IPS DF 6.9 (cell line): ENCODE measurements at places on chromosomes 4 and X.

DNA sequence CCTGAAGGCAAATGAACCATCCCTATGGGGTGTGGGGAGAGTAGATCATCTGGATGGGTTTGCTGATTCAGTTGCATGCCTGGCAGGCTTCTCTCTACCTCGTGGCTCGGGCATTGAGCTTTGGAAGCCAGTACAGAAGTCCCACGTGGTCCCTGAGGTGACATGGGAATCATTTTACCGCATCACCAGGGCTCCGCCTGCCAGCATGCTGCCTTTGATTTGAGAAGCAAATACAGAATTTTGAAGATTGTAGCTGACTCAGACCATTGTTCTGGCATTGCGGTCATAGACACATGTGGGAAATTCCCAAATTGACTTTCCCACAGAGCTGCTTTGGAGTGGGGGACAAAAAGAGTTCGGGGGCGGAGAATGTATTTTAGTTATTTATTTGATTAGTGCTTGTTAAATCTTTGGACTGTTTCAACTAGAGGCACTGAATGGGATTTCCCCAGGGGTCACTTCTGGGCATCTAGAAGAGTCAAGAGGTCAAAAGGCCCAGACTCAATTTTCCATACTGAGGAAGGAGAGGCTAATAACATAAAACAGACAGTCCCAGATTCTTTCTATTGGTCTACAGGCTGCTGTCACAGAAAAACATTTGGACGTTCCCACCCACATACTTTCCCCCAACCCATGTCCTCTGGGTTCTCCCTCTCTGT lies 79.3 kb downstream of the NHSL2 start:
- no peaks in the 10 kb centered on the region for H3K27me3 ChIP-seq
- H3K4me1 ChIP-seq, result no peaks in the 10 kb centered on the region; the same call in 1 of the 2 replicates
- no peak overlapping the region for H3K27ac ChIP-seq
- H3K4me3 ChIP-seq, result no peak overlapping the region
- no peaks in the 10 kb centered on the region for H3K36me3 ChIP-seq

DNA sequence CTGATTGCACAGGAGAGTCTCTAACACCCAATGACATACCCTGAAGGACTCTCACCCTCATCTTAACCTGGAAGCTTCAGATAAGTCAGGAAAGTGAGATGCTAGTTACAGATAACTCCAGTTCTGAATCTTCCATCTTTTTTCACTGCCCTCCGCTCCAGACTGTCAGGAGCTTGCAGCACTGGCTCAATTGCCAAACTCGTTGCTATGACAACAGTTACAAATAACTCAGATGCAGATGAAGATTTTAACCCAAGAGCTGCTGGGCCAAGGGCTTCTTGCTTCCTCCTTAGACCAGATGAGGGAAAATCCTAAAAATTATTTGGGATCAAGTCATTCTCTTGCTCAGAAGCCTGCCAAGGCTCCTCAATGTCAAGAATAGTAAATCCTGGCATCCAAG lies 109.1 kb upstream of the HUWE1 start:
- H3K4me3 ChIP-seq, result no peak overlapping the region
- DNase-seq, result no peak
- H3K27ac ChIP-seq, result no peak overlapping the region
- no peaks in the 10 kb centered on the region for H3K36me3 ChIP-seq
- H3K4me1 ChIP-seq, result no peaks in the 10 kb centered on the region

- no peaks in the 10 kb centered on the region for H3K36me3 ChIP-seq
- no peak for DNase-seq
- H3K4me1 ChIP-seq, result no peaks in the 10 kb centered on the region
- no peaks in the 10 kb centered on the region for H3K27me3 ChIP-seq
- H3K27ac ChIP-seq, result no peak overlapping the region
- no peak overlapping the region for H3K4me3 ChIP-seq
Observed at GRCh38 chr4:13866881-13867280, 239.4 kb upstream of the BOD1L1 start.

- H3K27me3 ChIP-seq, result no peaks in the 10 kb centered on the region
- DNase-seq, result no peak
- H3K36me3 ChIP-seq, result no peaks in the 10 kb centered on the region
- no peaks in the 10 kb centered on the region for H3K4me1 ChIP-seq
- no peak overlapping the region for H3K4me3 ChIP-seq
- no peak overlapping the region for H3K27ac ChIP-seq
Observed at GRCh38 chrX:11446336-11446735, 153.1 kb downstream of the AMELX start.

GRCh38 chrX:118115953-118116712 lies 477 bp downstream of the KLHL13 start:
- no peak for DNase-seq
- H3K27ac ChIP-seq, result no peak overlapping the region
- no peaks in the 10 kb centered on the region for H3K4me1 ChIP-seq
- H3K4me3 ChIP-seq, result peak overlapping the region; percentile 81
- no peaks in the 10 kb centered on the region for H3K36me3 ChIP-seq

DNA sequence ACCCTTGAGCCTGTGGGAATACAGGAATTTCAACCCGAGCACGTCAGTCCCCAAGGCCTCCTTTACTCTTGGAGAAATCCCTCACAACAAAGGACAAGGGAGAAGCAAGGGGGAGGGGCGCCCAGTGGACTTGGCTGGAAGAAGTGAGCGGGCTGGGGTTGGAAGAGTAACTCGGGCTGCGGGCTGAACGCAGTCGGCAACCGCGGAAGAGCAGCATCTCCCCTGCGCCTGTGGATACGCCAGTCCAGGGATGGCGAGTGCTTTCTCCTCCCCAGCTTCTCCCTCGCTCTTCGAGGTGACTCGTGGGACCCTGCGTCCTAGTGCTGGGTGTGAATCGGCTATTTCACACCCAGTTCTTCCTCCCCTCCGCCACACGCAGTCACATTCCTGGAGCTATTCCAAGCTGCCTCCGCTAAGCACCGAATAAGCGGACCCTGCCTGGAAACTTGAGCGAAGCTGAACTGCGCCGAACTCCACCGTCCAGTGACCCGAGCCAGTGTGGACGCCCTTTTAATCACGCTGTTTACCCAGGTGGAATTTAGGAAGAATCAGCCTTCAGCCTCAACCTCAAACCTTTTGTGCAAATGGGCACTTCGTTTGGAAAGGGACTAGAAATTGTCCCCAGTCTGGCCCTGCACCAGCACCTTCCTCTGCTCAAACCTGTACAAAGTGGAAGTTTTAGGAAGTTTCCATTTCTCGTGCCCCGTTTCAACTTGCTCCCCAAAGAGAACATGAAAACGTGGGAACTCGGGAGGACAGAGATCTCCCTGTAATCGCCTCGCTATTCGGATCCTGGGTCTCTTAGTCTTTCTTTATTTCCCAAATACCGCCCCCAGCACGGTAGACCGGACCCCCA lies 64.3 kb upstream of the WDR17 start:
- no peaks in the 10 kb centered on the region for H3K36me3 ChIP-seq
- peak overlapping the region; percentile 44; the same call in 1 of the 2 replicates for H3K4me3 ChIP-seq
- DNase-seq, result peak; percentile 55
- no peaks in the 10 kb centered on the region; the same call in 1 of the 2 replicates for H3K27me3 ChIP-seq

- DNase-seq, result no peak
Observed at GRCh38 chr4:6969826-6970800, 60.5 kb downstream of the TBC1D14 start.

DNA sequence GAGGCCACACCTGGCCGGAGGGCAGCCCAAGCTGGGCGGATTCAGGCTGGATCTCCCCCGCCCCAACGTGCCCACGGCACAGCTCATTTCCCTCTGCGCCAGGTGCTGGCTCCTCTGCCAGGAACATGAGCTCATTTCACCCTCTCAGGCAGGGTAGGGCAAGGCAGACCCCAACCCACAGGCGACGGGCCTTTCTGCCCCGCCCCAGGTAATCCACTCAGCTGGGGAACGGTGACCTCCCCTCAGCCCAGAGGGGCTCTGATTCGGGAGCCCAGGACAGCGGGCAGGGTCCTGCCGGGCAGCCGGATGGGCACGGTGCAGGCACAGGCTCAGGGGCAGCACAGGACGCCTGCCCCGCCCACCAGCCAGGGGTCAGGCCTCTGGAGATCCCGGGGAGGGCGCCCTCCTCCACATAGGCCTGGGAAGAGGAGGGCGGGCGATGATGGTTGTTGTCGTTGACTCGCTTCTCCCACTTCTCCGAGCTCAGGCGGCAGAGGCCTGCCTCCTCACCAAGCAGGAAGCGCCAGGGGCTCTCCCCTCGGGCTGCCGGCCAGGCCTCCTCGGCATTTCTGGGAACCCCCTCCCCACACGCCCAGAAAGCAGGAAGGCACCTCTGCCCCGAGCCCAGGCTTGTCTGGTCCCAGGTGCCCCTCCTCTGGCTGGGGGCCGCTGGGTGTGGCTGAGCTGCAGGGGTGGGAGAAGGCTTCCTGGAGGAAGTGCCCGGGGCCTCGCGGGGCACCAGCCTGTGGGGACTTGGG lies 31.1 kb downstream of the TACC3 start:
- DNase-seq, result no peak
- no peaks in the 10 kb centered on the region; the same call in 1 of the 2 replicates for H3K36me3 ChIP-seq
- no peak overlapping the region for H3K27ac ChIP-seq
- H3K27me3 ChIP-seq, result no peaks in the 10 kb centered on the region

GRCh38 chr4:8534129-8534528 lies 46.1 kb upstream of the GPR78 start:
- peaks cover 5% of the 10 kb centered on the region; the same call in 1 of the 2 replicates for H3K4me1 ChIP-seq
- H3K27me3 ChIP-seq, result no peaks in the 10 kb centered on the region
- H3K36me3 ChIP-seq, result no peaks in the 10 kb centered on the region
- DNase-seq, result peak; percentile 88

DNA sequence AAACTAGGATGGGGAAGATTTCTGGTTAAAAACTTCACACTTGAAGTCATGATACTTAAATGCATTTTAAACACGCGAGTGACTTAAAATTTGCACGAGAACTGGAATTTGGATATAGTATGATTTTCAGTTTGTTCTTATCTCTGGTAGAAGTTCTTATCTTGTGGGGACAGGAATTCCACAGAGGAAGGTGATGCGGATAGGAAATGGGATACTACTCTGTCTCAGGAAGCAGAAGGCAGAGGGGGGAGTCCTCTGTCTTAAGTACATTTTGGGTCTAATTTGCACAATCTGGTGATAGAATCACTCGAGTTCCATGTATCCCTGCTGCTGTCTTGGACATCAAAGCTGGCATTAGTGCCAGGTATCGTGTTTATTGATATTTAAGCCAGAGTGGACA lies 53.3 kb downstream of the TLL1 start:
- no peaks in the 10 kb centered on the region for H3K4me1 ChIP-seq
- no peaks in the 10 kb centered on the region for H3K27me3 ChIP-seq
- DNase-seq, result no peak
- no peak overlapping the region for H3K4me3 ChIP-seq
- H3K27ac ChIP-seq, result no peak overlapping the region
- H3K36me3 ChIP-seq, result no peaks in the 10 kb centered on the region

DNA sequence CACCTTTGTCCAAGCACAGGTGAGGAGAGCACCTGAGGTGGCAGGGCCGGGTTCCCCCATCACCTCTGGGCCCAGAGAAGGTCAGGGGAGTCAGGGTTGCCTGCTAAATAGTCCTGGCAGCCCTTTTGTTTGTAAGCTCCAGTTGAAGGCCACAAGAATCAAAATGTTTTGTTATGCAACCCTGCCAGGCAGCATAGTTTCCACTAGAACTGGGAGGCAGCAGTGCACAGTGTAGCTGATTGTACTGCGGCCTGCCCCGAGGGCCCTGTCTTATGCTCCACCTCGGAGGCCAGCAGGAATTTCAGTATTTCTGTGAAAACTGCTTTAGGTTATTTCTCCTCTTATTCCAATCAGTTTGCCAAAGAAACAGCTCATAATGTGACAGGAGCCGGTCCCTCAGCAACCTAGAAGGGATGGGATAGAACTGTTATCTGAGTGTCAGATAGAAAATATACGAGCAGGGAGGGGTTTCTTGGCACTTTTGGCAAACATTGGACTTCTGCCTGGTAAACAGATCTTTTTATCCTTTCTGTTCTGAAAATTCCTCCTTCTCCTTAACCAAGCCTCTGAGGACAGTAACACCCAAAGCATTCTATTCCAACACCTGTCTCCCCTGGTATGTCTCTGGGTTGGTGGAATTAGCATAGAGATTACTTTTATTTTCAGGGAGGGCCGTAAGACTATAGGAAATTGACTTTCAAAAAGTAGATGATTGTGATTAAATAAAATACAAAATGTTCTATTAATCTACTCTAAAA lies 93.6 kb downstream of the LNX1 start:
- no peak for DNase-seq
- H3K27me3 ChIP-seq, result no peaks in the 10 kb centered on the region
- no peaks in the 10 kb centered on the region for H3K4me1 ChIP-seq
- H3K4me3 ChIP-seq, result no peak overlapping the region
- no peak overlapping the region for H3K27ac ChIP-seq

- no peaks in the 10 kb centered on the region for H3K36me3 ChIP-seq
- H3K27me3 ChIP-seq, result no peaks in the 10 kb centered on the region
- H3K4me1 ChIP-seq, result peaks cover 1% of the 10 kb centered on the region; the same call in 1 of the 2 replicates
- H3K4me3 ChIP-seq, result no peak overlapping the region
Observed at GRCh38 chr4:152155070-152155469, 380.8 kb downstream of the FBXW7 start.

DNA sequence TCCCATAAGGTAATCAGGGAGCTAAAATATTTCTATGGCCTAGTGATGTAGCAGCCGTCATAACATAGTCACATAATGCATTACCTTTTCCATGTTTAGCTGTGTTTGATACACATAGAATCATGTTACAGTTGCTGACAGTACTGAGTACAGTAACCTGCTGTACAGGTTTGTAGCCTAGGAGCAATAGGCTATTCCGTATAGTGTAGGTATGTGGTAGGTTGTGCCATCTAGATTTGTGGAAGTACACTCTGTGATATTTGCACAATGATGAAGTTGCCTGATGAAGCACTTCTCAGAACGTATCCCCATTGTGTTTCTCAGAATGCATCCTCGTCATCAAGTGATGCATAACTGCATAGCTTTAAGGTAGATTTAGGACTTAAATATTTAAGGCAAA lies 495.6 kb upstream of the ZFP42 start:
- no peaks in the 10 kb centered on the region for H3K36me3 ChIP-seq
- H3K4me1 ChIP-seq, result no peaks in the 10 kb centered on the region
- H3K27ac ChIP-seq, result no peak overlapping the region
- no peak for DNase-seq

- no peak for DNase-seq
- H3K4me3 ChIP-seq, result no peak overlapping the region
- H3K27me3 ChIP-seq, result no peaks in the 10 kb centered on the region
- H3K4me1 ChIP-seq, result no peaks in the 10 kb centered on the region
- H3K27ac ChIP-seq, result no peak overlapping the region
Observed at GRCh38 chr4:67575232-67576058, 16.9 kb downstream of the STAP1 start.

DNA sequence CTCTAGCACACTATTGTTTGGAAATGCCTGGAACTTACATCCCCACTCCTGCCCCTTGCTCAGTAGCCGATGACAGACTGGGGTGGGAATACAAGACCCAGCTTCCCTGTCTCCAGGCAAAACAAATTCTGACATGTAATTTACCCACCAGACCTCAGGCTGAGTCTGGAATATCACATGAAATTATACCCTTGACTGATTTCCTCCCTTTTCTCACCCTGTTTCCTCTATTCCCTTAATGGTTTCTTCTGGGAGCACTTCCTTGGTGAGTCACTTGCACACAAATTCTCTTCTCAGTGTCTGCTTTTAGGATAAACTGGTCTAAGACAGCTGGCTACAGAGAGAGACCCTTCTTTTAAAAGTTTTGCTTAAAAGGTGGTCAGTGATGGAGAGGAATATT lies 65.8 kb upstream of the DIPK2B start:
- no peaks in the 10 kb centered on the region for H3K4me1 ChIP-seq
- no peak overlapping the region for H3K4me3 ChIP-seq
- H3K27ac ChIP-seq, result no peak overlapping the region
- no peaks in the 10 kb centered on the region for H3K36me3 ChIP-seq
- no peak for DNase-seq
- H3K27me3 ChIP-seq, result no peaks in the 10 kb centered on the region
